Glutamatergic neuron (in vitro differentiated cells): ENCODE measurements at places on chromosomes 1 and 21. TPM values are rescaled to one million over a fixed set of nuclear protein-coding genes. Genes with fewer than 3 reads are reported as not detected.

DNA sequence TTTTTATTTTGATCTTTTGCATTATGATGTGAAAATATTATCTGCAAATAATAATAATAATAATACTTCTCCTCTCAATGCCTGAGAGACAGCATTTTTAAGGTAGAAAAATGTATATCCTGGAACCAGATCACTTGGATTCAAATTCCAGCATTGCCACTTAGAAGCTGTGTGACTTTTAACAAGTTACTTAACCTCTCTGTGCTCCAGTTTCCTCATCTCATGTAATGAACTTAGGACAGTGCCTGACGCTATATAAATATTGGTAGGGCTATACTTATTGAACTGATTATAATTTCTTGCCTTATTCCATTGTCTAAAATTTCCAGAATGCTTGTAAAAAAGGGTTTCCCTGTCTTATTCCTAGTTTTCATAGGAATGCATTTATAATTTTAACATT, 137.2 kb downstream of the IGSF21 start:
- DNase-seq, result no peak

DNA sequence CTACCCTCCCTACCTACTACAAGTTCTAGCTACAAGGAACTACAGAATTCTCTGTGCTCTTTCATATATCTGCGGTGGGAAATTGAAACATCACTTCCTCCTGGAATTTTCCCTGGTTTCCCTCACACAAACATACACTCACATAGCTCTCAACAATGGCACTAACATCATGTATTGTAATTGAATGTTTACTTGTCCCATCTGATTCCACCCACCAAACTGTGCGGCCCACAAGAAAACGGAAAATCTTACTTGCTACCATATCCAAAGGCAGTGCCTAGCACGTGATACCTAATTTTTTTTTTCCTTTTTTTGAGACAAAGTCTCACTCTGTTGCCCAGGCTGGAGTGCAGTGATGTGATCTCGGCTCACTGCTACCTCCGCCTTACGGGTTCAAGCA, 33.9 kb downstream of the NDC1 start:
- DNase-seq, result no peak

GRCh38 chr21:33339135-33339534, 14.4 kb downstream of the IFNAR1 start:
- no peak for DNase-seq

S100A12 gene
- total RNA-seq, result not detected
